ENCODE measurements at places on chromosomes 2 and 18.

- DNase-seq: no peak
Measured at GRCh38 chr2:113795405-113795920, 39.0 kb upstream of the SLC35F5 start.

DNA sequence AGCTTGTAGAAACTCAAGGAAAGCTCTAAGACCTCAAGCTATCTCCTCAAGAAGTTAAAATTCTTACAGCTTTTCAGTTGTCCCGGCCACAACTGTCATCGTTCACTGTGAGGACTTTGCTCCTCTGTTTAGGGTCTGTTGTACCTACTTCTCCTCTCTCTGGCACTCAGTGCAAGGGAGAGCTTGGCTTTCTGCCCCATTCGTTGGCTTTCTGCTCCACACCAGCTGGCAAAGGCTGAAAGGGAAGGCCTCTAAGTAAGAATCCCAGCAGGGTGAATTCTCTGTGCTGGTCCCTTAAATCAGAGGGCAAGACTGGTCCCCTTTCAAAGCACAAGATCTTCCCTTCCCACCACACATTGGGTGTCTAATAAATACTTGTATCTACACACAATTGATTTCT is 17.3 kb downstream of the ZBTB7C start:
- DNase-seq: no peak

DNA sequence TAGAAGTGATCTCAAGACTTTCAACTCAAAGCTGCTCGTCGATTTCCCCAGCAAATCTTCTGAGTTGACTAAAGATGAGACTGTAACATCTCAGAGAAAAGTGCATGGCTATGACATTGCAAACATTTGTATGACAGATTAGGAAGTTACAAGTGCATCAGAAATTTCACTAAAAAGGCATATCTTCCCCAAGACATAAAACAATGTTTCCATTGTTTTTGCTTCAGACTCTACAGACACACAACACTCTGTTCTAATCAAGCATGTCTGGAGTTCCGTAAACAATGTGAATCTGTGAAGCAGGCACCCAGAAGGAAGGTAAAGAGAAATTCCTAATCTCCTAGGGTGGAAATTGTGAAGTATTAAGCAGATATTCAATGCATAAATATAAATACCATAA is 144.6 kb upstream of the LYPD1 start:
- no peak for DNase-seq

DNA sequence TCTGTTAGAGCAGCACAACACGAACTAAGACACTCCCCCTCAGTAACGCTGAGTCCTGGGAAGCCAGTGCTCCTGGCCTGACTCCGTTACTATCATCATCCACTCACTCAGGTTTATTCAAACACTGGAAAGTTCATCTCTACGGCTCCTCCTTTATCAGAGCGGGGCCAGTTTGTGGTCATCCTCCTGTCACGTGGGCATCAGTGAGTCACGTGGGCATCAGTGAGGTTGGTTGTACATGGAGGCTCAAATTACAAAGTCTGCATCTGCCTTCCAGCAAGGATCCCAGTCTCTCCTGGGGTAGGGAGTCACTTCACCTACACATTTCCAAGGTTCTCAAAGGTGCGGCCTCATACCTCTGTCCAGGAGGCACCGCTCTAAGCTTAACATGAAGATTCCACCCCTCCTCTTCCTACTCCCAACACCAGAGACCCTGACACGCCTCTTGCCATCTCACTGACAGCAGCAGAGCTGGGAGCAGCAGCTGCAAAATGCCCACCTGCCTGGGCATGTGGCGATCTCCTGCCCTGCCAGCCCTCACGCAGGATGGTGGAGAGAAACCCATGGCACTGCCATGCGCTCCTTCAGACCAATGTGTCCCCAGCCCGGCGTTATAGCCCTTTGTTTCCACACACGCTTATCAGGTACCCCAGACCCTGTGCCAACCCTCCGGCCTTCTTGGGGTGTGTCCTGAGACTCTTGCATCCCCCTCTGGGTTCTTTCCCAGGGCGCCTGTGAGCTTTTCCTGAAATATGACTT is 99.2 kb upstream of the PTPRM start:
- DNase-seq: no peak

DNA sequence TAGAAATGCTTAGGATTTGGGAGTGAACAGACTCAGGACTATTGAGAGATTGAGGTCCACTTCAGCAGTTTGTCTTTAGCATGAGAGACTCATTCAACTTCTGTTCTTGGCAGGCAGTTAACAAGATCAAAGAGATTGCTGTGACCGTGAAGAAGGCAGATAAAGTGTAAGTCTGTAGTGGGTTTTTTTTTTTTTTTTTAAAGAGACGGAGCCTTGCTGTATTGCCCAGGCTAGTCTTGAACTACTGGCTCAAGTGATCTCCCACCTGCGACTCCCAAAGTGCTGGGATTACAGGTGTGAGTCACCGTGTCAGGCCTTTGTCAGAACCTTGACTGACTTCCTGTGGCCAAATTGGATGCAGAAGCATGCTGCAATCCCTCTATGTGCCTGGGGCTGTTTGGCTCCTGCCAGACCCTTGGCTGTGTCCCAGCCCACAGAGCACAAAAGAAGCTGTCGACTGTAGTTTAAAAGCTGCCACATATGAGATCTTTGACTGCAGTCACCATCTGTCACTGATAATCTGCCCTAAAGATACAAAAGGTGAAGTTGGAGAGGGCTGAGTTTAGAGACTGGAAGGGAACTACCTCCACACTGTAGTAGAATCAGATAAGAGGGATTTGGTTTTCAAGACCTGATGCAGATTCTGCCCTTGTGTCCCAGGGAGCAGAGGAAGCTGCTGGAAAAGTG is 9.9 kb downstream of the CCT7 start:
- DNase-seq: no peak

DNA sequence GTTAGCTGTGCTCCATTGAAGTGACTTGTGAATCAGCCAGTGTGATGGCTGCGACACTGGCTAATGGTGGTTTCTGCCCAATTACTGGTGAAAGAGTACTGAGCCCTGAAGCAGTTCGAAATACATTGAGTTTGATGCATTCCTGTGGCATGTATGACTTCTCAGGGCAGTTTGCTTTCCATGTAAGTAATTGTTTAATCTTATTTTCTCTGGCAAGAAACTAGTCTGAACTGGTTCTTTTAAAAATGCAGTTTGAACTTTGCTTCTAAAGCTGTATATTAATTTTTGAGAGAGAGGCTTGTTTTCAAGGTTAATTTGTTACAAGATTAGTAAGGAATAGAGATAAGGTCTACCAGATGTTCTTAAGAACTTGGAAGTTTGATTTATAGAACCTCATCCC is 46.7 kb downstream of the GLS start:
- no peak for DNase-seq

DNA sequence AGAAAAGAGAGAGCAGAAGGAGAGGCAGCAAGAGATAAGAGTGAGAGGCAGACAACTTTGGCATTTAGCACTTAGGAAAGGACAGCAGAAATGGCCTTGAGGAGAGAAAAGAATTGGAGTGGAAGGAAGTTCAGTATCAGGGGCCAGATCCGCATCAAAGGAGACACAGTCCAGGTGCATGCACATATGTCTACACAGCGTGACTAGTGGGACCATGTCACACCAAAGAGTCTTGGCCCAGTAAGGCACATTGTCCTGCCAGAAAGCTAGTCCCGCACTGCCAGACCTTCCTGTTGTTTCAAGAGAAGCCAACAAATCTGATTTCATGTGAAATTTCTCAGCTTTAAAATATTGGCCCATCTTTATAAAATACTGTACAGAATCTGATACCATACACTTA is 8.5 kb upstream of the STK39 start:
- no peak for DNase-seq

DNA sequence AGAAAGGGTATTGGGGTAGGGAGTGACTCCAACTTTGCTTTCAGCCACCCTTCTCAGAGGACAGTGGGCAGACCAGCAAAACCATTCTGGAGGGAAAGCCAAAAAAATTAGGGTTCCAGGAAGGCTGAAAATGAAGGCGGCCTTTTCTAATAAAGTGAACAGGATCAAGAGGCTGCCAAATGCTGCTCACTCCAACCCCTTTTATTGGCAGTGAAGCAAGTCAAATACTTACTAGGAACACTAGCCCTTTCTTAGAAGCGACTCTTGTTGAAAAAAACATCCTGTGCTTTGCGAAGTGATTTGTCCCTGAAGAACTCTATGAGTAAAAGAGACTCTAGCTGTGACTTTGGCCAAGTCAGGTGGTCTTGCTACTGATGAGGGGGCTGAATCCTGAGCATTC is 83.6 kb upstream of the CYP1B1 start:
- DNase-seq: no peak

DNA sequence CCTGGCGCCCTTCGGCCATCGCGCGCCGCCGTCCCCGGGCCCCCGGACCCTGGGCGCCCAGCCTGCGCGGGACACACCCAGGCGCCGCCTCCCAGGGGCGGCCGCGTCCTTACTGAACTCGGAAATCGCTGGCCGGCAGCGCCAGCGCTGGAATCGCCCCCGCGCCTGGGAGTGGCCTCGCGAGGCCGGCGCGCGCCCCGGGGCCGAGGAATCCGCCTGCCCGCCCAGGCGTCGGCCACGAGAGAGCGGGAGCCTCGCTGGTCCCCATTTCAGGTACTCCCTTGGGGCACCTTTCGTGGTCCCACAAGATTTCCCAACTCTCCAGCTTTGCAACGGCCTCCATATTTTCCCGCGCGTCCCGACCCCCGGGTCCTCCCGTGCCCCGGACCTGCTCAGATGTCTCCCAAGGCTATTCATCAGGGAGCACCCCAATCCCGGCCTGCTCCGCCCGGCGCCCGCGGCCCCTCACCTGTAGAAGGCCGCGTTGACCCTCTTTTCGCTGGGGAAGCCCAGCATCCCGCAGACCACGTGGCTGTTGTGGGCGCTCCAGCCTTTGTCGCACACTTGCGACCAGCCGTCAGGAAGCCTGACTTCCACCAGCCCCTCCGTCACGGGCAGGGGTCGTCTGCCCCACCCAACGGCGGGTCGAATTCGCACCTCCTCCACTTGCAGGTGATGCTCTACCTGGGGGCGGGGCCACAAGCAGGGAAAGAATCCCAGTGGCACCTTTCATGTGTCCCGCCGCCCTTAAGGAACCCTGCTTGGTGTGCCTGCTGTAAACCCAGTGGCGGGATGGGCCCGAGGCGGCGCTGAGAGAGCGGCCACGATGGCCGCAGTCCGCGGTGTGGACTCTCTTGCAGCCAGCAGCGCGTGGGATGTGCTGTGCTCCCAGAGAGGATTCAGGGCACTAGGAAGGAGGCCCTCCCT is 4.6 kb downstream of the LOXL3 start:
- no peak for DNase-seq

- no peak for DNase-seq
Measured at GRCh38 chr2:238278626-238279323, 9.6 kb downstream of the PER2 start.

DNA sequence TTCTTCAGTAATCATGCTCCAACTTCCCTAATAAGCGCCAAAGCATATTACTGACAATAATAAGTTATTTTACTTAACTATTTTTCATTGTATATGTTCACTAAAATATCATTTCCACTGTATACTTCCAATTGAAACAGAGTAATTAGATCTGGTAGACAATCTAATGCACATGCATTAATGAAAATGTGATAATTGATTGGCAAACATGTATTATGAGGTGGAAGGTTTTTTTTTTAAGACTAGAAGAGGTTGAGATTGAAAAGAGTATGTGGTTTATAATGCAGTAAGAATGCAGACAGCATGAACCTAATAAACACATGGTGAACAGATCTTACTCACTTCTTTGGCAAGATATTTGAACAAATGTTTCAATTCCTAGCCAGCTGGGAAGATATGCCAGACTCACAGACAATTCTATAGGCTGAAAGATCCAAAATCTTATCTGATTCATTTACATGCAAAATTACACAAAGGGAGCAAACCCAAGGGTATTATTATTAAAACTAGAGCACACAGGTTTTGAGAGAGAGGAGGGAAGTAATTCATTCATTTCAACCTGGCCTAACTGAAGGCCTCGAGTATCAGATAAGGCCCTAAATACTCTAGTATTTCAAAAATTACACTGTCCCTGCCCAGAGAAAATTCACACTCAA is 2.8 kb downstream of the NCKAP1 start:
- no peak for DNase-seq

DNA sequence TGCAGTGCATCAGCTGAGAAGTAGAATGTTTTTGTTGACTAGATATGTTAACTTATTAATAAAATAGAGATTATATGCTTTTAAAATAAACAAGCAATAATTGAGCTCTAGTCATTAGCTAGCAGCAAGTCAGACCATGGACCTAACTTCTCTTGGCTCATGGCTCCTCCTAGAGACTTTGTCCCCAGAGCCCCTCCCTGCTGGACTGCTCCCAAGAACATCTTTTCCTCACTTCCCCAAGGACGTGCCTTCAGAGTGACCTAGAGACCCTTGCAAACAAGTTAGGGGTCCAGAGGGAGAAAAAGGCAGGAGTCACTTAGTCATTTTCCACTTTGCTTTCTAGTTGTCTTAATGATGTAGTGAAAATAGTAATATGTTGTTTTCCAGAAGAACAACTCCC is 312.5 kb upstream of the NRP2 start:
- no peak for DNase-seq

DNA sequence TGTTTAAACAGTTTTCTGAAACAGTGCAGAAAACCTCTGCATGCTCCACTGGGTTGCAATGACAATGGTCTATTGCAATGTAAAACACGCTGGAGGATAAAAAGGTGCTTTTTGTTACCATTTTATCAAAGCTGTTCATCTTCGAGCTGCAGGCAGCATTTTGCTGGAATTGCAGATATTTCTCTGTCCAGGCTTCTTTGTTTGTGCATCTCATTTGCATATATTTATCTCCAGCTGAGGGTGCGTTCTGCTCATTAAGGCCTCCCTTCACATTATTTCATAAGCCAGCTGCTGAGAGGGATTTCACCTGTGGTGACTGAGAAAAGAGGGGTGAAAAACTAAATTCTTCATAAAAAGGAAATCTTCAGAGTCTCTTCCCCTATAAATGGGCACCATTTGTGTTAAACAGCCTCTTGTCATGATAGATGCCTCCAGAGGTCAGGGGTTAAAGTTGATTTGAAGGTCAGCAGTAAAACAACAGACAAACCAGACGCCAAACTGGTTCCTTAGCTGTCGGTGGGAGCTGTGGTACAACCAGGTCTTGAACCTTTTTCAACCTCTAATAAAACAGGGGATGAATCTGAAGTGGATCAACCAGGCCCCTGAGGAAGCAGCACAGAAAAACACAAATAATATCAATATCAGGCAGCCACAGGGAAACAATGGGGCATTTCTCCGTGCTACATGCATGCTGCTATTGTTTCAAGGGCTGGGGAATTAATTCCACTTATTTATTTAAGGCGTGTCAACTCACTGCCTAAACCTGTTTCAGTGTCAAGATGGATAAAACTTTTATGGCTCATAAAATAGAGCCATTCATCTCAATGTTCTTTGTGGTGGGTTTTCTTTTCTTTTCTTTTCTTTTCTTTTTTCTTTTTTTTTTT is 265.1 kb downstream of the MEIS1 start:
- DNase-seq: no peak

All from stimulated activated CD8-positive, alpha-beta memory T cell treated with anti-CD3 and anti-CD28 coated beads, Interleukin-4, amount 100 ng/mL, for 1 hour (primary cell).